Tibial nerve (tissue), 4 donors: ENCODE measurements at places on chromosomes 1 and 21. TPM values are rescaled to one million over a fixed set of nuclear protein-coding genes. Genes with fewer than 3 reads are reported as not detected.

The RGS16 gene
- total RNA-seq, result 1.1 TPM

The KCNK2 gene
- 12.5 TPM for total RNA-seq

DNA sequence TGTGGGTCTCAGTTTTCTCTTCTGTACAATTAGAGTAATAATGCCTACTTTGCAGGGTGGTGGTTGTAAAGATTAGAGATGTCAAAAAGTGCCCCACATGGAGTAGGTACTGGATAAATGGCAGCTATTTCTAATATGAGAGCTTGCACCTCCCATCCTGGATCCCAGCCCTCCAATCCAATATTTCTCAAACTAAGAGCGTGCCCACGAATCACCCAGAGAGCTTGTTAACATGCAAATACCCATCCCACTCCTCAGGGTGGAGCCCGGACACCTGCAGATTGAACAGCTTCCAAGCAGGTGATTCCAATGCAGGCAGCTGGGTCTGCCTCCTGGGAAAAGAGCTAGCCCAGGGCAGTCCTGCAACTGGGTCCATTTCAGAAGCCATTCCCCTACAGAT is 33.0 kb downstream of the LRRN2 start:
- no peak for DNase-seq

- DNase-seq, result no peak
Measured at GRCh38 chr1:234624724-234625117, 14.7 kb upstream of the IRF2BP2 start.

GRCh38 chr1:14583788-14584187 is 14.7 kb upstream of the KAZN start:
- DNase-seq, result no peak

DNA sequence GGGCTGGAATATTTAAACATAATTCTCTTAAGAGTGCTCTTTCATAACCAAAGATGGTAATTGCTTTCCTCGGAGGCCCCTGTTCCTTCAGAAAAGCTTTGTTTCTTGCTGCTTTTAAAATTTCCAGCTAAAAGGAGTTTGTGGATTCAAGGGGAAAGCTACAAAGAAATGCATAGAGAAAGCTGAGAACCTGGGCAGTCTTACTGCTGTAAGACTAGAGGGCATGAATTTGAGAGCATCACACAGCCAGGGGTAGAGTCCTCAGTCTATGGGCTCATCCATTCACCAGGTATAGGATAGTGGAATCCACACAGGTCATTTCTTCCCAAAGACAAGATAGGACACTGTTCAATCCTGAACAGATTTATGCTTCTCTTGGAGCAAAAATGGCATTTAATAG is 186.3 kb upstream of the PLD5 start:
- DNase-seq, result no peak

DNA sequence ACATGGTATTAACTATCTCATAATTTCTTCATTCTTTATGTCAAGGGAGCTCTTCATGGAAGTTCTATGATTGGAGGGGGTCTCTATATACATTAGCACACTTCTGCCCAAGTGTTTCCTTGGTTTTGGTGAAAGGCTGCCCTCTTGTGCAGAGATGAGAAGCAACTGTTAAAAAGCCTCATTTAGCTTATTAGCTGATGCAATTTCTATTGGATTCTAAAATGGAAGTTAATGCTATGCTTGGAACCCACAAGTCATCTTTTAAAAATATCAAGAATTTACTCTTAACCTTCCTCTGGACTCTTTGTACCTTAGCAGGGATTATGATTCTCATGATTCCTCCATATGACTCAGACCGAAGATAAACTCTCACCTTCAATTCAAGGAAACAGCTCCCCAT is 328.9 kb downstream of the PTBP2 start:
- DNase-seq, result no peak
